ENCODE measurements at places on chromosomes 5 and 9. TPM values are rescaled to one million over a fixed set of nuclear protein-coding genes. Genes with fewer than 3 reads are reported as not detected.

DNA sequence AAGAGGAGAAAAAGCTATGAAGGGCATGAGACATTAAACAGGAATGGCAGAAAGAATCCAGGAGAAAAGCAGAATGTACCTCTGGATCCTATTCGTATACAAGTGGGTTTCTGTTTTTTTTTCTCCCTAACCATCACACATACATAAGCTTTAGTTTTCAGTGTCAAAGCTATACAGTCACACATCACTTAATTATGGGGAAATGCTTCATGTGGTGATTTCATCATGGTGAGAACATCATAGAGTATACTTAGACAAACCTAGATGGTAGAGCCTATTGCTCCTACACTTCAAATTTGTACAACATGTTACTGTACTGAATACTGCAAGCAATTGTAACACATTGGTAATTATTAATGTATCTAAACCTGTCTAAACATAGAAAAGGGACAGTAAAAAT lies 290.6 kb downstream of the AOPEP start:
- no peak for DNase-seq

GRCh38 chr5:139900546-139901250 lies 105.1 kb downstream of the PSD2 start:
- no peak for DNase-seq

- DNase-seq = no peak
These were observed 56.8 kb downstream of the PRELID2 start for GRCh38 chr5:145778144-145778900.

GRCh38 chr5:63687854-63688516 lies 274.3 kb downstream of the HTR1A start:
- DNase-seq = no peak

IFNA6 gene
- not detected for total RNA-seq

PCDHA9 gene
- total RNA-seq = not detected

JADE2 gene
- 20.3 TPM for total RNA-seq

DNA sequence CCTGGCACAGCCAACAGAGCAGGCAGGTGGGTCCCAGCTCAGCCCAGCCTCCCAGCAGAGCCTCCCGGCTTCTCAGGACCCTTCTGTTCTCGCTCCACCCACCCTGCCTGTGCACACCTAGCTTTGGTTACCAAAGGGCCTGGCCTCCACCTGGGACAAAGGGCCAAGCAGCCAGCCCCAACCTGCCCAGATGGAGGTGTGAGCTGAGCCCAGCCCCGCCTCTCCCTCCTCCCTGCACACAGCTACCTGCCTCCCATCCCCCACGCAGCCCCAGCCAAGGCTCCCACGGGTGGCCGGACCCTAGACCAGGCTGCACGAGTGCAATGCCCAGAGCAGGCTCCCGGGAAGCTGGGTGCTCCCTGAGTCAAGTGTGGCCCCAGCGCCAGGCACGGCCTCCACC lies 5.6 kb downstream of the TPRN start:
- DNase-seq = no peak

PCDHGB3 gene
- total RNA-seq = 1.1 TPM

- DNase-seq = no peak
These were observed 36.5 kb downstream of the PPIC start for GRCh38 chr5:122999947-123000563.

DNA sequence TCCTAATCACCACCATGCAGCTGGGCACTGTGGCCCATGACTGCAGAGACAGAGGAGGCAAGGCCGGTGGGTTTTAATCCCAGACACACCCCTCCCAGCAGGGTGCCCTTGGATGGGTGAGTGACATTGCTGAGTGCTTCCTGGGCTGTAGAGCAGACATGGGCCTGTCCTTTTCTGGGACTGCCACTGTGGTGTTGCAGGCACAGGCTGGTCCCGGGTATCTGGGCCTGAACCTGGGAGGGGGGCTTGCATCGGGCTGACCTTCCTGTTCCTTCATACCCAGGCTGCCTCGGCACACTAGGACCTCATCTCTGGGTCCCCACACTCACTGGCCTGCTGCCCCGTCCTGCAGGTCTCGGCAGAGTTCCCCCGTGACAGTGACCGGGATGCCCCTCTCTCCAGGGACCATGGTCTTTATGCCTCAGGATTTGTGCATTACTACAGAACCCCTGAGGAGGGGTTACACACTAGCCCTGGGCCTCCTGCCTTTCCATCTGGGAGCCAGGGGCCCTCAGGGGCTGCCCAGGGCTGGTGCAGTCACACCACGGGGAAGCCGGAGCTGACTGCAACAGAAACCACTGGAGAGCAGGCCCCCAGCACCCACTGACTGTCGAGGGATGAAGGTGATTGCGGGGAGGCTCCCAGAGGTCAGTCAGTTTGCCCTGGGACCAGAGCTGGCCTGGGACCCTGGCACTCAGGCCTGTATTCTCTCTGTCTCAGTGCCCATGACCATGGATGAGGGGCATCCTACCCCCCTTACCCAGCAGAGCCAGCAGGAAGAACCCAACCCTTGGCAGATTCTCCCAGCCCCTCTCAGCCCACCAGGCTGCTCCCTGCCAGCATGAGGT lies 8.9 kb upstream of the SLC25A48 start:
- DNase-seq = no peak

AGXT2 gene
- total RNA-seq = not detected

EGFLAM gene
- 0.17 TPM for total RNA-seq

DNA sequence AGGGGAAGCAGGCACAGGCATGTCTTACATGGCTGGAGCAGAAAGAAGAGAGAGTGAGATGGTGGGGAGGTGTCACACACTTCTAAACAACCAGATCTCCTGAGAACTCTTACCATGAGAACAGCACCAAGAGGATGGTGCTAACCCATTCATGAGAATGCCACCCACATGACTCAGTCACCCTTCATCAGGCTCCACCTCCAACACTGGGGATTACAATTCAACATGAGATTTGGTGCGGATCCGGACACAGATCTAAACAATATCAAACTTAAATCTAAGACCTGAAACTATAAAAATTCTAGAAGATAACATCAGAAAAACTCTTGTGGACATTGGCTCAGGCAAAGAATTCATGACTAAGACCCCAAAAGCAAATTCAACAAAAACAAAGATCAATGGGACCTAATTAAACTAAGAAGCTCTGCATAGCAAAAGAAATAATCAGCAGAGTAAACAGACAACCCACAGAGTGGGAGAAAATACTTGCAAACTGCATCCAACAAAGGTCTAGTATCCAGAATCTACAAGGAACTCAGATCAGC lies 65.4 kb downstream of the SPATA31C2 start:
- no peak for DNase-seq

GRCh38 chr5:561408-561807 lies 37.2 kb upstream of the SLC9A3 start:
- no peak for DNase-seq

DNLZ gene
- total RNA-seq = 73.6 TPM

NNT gene
- total RNA-seq = 36.5 TPM

GRCh38 chr9:114450833-114451706 lies 54.2 kb downstream of the WHRN start:
- no peak for DNase-seq

DNA sequence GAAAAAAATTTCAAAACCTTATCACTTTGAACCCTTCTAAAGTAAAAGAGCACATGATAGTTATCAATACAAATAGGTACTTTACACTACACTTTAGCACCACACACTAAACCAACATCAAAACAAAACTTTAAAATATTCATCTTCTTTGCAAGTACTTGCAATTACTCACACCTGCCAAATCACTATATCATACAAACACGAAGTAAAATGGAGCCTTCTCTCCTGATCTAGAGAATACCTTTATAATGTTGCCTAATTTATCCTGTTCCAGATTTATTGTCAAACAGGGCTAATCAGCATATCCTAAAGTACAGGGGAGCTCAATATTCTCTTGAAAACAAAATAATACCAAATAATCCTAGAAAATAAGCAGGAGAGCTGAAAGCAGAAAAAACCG lies 3.0 kb downstream of the RNF145 start:
- DNase-seq = no peak

STOML2 gene
- total RNA-seq = 268 TPM

DNA sequence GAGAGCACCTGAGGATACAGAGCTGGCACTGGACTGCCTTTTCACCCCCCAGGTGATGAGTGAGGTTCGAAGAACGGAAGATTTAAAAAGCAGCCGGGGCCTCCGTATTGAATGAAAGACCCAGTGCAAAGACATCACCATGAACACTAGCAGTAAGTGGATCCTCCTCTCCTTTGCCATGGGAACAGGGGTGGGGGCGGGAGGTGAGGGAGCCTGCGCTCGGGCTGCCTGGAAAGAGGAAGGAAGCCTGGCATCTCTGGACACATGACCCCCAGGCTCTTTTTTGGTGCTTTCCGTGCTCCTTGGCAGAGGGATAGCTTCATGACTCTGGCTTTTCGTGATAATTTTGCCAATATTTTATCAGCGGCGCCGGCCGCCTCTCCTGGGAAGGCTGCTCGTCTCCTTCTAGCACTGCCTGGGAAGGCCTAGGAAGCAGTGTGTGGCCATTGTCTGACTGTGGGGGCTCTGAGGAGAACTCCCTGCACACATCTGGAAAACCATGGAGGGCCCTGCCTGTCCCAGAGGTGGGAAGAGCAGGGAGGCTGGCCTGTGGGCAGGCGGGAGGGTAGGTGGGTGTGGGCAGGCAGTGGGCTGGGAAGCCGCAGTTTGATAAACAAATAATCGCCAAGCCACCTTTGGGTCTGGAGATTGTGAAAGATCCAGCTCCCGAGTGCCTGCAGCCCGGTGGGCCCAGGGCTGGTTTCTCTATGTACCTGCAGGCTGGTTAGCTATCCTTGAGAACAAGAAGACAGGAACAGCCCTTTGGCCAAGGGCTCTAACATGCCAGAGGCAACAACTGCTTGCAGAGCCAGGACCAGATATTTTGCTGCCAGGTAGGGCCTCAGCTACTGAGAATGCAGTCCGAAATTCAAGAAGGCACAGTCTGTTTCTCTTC lies 911 bp downstream of the ABLIM3 start:
- no peak for DNase-seq

- no peak for DNase-seq
These were observed 56.2 kb downstream of the ARHGEF28 start for GRCh38 chr5:73682176-73682575.

GRCh38 chr5:130868186-130868840 lies 296.7 kb downstream of the HINT1 start:
- no peak for DNase-seq

XPA gene
- 7.6 TPM for total RNA-seq

GRCh38 chr9:3479514-3480352 lies 46.1 kb downstream of the RFX3 start:
- no peak for DNase-seq

CCDC183 gene
- total RNA-seq = 0.06 TPM

- DNase-seq = no peak
These were observed 180.1 kb downstream of the TTLL11 start for GRCh38 chr9:121912812-121913627.

- DNase-seq = no peak
These were observed 16.7 kb upstream of the COMMD10 start for GRCh38 chr5:116068028-116068632.

PRXL2C gene
- 12.6 TPM for total RNA-seq

ADAMTS16 gene
- total RNA-seq = under 0.01 TPM

DNA sequence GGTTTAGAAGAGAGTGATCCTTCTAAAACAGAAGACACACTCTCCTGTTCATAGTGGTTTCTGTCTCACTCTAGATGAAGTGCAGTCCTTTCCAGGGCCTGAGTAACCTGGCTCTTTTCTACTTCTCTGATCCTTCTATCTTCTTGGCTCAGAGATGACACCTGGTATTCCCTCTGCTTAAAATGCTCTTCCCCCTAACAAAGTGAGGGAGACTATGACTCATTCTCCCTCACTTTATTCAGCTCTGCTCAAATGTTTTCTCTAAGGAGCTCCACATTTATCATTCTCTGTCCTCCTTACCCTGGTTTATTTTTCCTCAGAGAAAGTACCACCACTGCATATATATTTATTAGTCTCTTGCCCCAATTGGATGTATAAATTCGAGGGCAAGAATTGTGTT lies 24.6 kb downstream of the TUT7 start:
- DNase-seq = no peak

OR1J2 gene
- total RNA-seq = not detected

CCL21 gene
- total RNA-seq = not detected

DNA sequence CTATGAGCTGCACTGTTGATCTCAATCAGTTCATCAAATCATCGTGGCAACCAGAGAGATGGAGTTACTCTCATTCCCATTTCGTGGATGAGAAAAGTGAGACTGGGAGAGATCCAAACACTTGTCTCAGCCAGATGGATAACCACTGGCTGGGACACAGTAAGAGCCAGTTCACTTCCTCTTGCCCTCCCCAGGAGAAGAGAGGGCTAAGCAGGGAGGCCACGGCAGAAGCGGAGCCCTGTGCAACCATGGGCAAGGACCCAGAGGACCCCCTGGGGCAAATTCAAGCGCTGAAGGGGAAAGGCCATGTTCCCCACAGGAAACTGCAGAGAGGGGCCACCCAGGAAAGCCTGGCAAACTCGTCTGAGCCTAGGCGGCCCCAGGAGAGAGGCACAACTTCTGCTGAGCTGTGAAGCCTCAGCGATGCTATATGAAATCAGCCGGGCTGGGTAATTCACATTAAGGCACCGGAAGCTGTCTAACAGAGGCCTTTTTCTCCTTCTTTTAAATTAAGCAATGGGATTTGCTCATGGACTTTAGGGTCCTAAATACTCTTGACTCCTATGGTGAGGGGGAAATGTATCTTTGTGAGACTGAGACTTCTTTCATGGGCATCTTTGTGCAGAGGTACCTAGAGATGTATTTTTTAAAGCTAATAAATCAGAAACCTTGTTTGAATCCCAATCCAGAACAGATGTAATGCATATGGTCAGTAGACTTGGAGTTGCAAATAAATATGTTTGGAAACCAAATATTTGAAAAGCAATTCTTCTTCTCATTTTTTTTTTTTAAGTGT lies 137.1 kb upstream of the SMIM23 start:
- no peak for DNase-seq

DNA sequence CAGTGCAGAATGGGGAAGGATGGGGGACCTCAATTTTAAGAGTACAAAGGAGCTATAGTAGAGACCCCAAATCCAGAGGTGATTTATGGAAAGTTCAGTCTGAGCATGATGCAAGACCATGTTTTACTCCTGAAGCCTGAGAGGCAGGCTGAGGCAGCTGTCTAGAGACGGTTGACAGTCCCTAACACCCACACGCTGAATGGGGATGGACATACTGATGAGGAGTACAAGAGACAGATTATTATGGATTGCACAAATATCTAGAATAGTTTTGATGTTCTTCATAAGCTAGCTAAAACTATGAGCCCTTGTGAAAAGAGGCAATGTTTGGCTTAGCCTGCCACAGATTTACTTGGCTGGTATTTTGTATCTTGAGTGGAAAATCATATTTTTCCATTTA lies 64.5 kb downstream of the PRR16 start:
- DNase-seq = no peak

GRCh38 chr9:70257991-70258691 lies 637 bp upstream of the SMC5 start:
- no peak for DNase-seq

THBS4 gene
- total RNA-seq = 0.29 TPM

PTGDS gene
- not detected for total RNA-seq

Measured in epithelial cell of proximal tubule (primary cell).